Activated T-cell treated with anti-CD3 and anti-CD28 coated beads for 48 hours (primary cell): ENCODE measurements at places on chromosomes 5 and 9.

DNA sequence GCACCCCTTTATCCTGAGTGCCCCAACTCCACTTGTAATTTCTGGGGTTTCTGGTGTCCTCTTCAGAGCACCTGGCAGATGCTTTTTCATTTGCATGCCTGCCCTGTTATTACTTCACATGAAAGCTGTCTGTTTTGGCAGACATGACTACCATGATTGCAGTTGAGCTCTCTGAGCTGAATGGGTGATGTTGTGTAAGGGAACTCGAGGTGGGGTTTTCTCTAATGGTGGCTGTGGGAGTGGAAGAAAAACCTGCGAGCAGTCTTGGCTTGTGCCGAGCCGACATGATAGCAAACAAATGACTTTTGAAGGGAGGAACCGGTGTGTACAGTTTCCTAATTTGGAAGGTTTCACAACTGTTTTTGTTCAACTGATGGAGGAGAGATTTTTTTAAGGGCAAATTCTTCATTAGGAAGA, 196.2 kb downstream of the AOPEP start:
- no peak for DNase-seq

- no peak for DNase-seq
These were observed 52.8 kb downstream of the PTCD2 start for GRCh38 chr5:72372923-72373322.

DNA sequence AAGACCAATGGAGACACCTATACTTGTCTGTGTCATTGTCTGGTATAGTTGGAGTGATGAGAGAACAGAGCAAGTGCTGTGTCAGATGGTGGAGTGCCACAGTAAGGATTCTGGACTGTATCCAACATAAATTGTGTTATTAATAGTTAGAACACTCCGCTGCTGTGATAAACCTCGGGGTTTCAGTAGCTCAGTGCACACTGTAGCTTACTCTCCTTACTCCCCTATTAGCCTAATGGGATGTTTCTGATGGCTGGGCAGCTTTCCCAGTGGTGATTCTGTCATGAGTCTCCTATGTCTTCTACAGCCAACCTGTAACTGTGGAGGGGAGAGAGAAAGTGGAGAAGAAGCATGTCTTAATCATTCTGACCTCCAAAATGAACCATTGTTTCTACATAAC, 127.6 kb upstream of the PTCH1 start:
- no peak for DNase-seq

GRCh38 chr9:36092509-36093215, 43.9 kb upstream of the GLIPR2 start:
- peak; percentile 9 for DNase-seq

GRCh38 chr9:124452326-124452725, 2.1 kb downstream of the ADGRD2 start:
- no peak for DNase-seq

GRCh38 chr5:79699763-79700400, 10.2 kb downstream of the CMYA5 start:
- DNase-seq: no peak

DNA sequence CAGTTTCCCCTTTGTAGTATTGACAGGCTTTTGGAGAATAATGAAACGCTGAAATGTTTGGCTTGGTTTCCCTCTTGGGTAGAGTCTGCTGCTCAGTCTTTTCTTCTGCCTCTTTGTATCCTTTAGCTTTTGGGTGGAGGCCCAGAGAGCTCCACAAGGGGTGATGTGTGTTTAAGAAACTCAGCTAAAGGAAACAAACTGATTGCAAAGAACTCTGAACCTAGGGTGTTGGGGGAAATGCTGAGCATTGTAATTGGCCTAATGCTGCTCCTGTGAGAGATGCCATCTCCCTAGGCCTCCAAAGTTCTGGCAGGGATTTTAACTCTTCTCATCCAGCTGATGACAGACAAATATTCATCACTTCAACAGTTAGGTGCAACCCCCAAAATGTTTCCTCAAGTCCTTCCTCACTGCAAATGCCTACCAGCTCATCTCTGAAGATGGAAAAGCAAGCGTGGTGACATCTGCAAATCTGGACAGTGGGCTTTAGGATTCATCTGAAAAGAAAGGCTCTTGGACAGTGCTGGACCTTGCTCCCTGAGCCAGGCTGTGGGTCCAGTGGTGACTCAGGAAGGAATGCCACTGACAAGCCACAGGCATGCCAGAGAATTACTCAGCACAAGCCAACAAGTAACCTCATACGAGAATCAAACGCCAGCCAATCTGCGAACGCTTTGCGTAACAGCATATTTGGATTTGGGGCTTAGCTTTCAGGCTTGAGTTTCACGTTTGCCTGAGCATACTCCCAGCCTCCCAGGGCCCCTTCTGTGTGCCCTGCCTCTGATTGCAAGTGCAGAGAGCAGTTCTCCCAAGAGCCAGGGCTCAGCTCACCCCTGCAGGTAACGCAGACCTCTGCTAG, 30.5 kb upstream of the ZSWIM6 start:
- no peak for DNase-seq

- DNase-seq: no peak
These were observed 15.1 kb downstream of the FGF1 start for GRCh38 chr5:142670804-142671203.

DNA sequence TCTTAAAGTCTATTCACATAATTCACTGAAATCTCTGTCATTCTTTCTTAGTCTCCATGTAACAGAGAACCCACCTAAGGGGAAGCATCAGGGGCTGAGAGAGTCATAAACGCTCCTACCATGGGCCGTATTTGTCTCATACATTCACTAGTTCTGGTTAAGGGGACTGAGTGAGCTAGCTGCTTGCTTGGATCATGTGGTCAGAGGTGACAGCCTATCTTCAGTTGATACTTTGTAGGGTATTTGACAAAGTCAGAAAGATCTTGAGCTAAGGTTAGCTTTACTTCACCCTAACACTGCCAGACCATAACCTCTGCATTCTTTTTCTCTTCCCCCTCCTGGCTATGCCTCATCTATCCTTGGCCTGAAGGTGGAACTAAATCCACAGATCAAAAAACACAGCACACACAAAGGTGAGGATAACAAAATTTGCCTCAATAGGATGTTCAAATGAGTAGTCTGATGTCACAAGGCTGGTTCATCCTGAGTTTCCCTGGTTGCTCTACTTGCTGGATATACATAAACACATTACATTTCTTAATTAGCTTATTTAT, 66.5 kb downstream of the MARCHF3 start:
- no peak for DNase-seq

- no peak for DNase-seq
These were observed 15.6 kb upstream of the CD74 start for GRCh38 chr5:150428106-150428876.

- no peak for DNase-seq
These were observed 151.9 kb downstream of the SPATA31D1 start for GRCh38 chr9:82140471-82140870.

- no peak for DNase-seq
These were observed 65.1 kb upstream of the NMUR2 start for GRCh38 chr5:152470167-152470566.

DNA sequence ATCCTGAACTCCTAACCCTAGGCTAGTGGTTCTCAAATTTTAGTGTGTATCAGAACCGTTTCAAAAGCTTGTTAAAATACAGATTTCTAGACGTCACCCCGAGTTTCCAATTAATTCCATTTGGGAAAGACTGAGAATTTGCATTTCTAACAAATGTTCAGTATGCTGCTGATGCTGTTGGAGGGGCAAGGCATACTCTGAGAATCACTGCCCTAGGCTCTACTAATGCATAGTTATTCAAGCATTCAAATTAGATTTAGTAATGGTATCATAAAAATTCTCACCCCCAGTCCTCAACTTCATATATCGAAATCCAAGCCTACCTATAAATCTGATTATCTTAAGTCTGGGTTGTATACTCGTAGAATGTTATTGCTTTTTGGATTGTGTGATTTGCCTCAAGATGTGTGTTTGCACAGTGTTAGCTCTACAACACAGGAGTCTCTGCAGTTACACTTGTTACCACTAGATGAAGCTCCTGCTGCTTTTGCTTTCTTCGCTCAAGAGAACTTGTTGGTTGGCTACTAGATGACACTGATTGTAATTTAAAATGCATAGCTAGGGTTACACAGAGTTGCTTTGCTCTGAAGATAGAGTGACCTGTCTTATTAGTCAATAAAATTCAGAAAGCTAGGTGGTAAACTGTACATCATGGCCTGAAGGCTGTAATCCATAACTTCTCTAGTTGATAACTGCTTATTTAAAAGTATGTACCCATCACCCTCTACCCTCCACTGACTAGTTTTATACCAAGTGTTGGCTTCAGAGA, 7.5 kb upstream of the ERAP2 start:
- DNase-seq: no peak

DNA sequence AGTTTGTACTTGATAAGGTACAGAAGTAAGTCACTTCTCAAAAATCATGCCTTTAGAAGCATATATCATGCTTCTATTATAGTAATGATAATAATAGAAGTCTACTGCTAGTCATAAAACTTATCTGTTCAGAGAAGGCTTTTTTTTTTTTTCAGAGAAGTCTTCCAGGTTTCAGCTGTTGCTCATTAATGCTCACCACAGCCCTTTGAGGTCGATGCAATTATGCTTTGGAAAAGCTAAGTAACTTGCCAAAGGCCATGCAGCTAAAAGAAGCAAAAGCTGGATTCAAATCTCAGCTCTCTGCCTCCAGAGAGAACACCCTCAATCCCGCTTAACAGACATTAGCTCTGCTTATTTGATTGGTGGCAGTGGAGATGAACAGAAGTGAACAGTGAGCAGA, 150.8 kb downstream of the DOCK8 start:
- DNase-seq: no peak

DNA sequence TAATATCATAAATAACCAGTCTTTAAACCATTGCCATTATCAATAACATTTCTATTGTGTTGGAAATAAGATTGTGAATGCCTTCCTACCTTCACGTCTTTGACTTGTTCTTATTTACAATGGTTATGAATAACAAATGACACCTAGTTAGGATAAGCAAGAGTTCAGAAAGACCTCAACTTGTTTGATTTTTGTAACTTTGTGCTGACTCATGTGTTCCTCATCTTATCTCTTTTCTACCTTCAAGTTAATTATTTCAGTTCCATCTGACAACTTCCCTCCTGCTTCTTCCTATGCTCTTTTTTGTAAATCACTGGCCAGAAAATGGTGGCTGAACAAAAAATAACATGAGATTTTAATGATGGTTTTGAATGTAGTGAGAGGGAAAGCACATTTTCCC, 538.5 kb upstream of the TUSC1 start:
- no peak for DNase-seq

- no peak for DNase-seq
These were observed 185.7 kb downstream of the NR3C1 start for GRCh38 chr5:143217804-143218160.

DNA sequence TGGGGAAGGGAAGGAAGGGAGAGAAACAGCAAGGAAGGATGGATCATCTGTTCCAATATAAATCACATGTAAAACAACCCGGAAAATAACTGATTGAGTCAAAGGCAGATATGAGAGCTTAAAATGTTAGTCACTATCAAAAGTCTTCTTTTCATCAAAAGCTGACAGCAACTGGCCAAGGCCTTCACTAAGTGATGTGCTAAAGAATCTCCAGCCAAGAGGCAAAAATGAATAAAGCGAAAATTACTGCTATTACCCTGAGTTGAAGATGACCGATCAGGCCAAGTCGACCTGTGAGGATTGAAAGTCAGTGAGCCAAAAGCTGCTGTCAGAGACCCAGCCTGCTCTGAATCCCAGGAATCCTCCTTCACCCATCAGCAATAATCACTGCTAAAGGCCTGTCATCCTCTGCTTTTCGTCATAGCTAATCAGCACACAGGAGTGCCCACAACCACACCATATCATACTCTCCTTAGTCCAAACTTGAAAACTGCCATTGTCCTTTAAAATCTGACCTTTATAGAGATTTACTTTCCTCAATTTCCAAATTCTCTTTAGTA, 736.9 kb downstream of the TLE1 start:
- DNase-seq: no peak

DNA sequence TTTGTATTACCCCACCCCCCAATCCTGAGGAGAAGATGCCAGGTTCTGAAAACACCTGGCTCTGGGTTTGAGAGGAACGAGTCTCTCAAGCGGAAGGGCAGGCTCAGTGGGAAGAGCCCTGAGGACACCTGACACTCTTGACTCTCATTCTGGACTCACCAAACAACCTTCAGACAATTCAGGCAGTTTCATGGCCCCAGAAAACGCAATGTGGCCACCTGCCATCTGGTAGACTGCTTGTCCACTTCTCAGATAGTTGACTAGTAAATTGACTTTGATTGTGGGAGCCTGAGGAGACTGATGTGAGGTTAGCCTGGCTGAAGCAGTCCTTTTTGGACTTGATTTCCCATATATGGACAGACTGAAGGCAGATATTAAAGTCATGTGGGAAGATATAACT, 117.5 kb upstream of the FSTL4 start:
- no peak for DNase-seq

GRCh38 chr9:131008909-131009618, at the start of gene LAMC3:
Gene LAMC3, plus strand, starts transcription at chr9:131009174. Its CDS starts 41 bp downstream, at chr9:131009215.
- peak; percentile 7 for DNase-seq

DNA sequence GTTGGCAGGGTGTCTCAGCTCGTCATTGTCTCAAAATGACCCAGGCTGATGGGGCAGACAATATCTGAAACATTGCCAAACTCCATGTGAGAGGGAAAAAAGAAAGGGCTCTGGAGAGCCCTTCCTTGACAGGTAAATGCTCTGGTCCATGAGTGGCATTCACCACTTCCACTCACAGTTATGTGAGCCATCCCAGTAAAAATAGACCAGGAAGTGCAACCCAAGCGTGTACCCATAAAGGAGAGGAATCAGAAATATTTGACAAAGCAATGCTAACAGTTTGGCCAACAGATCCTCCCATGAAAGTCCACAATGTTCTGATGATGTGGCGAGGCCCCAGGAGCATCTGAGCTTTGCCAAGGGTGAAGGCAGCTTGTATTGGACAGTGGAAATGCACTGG, 49.4 kb downstream of the ASTN2 start:
- no peak for DNase-seq

- DNase-seq: no peak
These were observed 10.4 kb upstream of the PTGES start for GRCh38 chr9:129762985-129763926.

DNA sequence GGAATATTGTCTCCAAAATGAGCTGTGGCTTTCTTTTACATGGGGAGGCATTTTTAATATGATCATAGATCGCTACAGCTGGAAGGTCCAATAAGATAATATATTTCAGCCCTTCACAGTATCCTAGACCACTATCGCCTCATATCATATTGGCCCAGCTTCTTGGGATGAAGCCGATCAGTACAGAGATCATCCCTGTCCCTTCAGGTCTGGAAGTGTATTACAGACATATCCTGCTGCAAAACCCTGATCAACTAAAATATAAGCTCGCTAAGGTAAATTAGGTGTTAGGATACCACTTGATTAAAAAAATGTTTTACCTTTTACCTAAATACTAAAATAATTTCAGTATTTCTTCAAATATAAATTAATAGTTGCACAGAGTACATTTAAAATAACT, 41.7 kb downstream of the JAKMIP2 start:
- no peak for DNase-seq
